ENCODE measurements at places on chromosomes 2 and 18.
A peak's percentile ranks its signal among the peaks of the same experiment; 100 is the strongest.

DNA sequence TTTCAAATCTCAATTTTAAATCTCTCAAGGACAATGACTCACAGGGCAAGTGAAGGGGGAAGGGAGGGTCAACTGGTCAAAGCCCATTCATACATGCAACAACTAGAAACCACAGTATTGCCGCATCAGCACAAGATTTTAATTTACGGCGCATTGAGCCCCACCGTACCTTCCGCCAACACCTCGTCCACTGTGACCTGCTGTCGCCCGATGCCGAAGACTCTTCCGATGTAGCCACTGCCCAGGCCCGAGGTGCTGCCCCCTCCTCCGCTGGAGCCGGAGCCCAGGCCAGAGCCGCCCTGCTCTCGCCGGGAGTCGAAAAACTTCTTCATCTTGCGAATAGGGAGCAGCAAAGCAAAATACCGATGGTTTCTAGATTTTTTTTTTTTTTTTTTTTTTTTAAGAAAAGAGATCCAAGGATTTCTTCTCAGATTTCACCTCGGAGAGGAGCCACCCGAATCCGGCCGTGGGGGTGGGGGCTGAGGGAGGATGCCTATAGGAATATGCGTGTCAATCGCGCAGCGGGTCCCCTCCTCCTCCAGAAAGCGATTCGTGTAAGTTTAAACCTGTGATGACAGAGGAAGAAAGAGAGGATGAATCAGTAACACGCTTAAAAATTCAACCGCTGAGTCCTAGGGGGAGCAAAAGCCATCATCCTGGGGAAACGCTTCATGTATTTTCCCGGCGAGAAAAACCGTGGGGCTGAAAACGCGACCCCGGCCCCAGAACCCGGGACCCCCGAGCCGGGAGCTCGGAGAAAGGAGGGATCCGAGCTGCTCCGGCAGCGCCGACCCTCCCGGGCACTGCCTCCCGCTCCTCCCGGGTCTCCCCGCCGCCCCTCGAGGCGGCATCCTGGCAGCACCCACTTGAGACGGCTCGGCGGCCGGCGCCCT, 584 bp downstream of the AAK1 start:
- DNase-seq, result peak; percentile 63

- DNase-seq, result no peak
Measured at GRCh38 chr18:62033756-62034155, 140.9 kb upstream of the RNF152 start.

DNA sequence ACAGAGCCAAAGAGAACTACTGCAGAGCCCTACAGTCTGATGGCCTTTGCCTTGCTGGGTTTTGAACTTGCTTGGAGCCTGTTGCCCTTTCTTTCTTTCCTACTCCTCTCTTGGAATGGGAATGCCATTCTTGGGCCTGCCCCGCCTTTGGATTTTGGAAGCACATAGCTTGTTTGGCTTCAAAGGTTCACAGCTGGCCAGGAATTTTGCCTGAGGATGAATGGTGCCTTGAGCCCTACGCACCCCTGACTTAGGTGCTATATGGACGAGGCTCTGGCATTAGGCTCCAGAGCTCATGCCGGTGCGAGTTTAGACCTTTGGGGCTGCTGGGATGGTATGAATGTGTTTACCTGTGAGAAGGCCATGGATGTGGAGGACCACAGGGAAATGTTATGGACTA, 663.3 kb upstream of the HS6ST1 start:
- DNase-seq, result no peak

DNA sequence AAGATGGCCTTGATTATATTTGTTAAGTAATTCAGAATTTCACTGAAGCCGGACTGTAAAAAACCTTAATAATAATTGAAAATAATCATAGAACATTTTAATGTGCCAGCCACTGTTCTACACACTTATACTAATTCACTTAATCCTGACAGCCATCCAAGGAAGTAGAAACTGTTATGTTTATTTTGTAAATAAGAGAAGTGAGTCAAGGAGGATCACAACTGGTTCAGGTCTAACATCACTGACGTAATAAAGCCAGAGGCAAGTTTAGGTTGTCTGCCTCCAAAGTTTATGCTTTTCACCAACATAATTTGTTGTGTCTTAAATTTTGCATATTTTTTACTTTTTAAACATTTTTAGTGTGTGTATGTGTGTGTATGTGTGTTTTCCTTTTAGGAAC, 436.1 kb downstream of the LRRTM4 start:
- no peak for DNase-seq

DNA sequence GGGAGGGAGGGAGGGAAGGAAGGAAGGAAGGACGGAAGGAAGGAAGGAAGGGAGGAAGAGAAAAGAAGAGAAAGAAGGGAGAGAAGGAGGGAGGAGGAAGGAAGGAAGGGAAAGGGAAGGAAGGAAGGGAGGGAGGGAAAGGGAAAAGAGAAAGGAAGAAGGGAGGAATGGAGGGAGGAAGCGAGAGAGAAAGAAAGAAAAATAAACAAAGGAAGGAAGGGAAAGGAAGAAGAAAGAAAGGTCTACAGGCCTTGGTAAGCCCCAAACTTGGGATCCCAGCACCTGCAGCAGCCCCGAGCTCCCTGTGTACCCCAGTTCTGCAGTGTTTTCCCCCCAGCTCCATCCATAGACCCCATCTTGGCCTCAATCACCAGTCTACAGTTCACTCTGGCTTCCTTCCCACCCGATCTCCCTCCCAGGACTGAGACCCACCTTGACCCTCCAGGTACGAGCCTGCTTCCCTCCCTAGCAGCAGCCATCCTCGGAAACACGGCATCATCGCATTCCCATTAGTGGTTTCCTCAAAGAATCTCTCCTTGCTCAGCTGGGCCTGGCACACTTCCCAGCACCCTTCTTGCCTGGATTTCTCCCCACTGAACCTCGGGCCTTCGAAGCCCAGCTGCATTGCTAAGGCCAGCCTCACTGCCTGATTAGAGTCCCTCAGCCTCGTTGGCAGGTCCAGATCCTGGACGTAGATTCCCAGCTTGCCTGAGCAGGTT, 46.1 kb upstream of the SH3BP4 start:
- DNase-seq, result no peak

DNA sequence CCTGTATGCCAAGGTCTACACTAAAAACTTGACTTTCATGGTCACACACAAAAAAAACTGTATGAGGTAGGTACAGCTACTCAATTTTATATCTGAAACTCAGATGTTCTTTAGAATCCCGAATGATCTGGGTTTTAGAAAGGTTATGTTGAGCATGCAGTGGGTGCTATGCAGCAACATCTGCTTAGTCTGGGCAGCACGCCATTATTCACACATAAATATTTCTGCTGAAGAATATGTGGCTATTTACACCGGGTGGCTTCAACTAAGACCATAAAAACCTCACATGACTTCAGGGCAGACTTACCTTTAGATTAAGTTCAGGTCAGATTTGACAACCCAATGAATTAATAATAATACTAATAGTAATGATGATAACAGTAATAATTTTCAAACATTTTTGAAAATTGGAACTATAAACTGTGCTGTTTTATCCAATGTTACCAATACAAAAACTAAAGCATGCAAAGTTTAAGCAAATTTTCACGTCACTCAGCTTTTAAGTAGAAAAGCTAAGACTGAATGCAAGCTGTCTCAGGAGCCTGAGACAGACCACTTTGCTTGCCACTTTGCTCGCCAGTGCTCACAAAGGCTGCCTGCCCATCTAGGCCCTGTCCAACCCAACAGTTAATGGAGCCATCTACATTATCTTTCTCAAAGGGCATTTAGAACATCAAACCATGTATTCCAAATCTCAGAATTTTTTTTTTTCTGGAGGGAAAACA, 292.0 kb downstream of the CNTNAP5 start:
- no peak for DNase-seq

DNA sequence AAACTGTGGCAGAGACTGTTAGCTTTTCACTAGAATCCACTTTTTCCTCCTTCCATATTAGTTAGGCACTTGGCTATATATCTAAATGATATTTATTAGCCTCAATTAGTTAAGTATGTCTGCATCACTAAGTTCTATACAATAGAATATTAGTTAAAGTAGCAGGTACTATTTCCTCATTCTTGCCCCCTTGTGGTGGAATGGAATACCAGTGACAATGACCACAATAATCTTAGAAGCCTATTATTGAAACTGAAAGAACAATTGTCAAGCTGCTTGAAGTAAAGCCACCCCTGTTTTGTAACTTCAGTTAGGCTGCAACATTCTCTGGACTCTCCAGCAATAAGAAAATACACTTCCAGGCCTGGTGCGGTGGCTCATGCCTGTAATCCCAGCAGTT, 476.3 kb upstream of the VWC2L start:
- no peak for DNase-seq

- DNase-seq, result no peak
Measured at GRCh38 chr2:18369760-18370159, 190.7 kb downstream of the RDH14 start.

GRCh38 chr2:54047091-54047490, 68.3 kb upstream of the ACYP2 start:
- DNase-seq, result no peak

DNA sequence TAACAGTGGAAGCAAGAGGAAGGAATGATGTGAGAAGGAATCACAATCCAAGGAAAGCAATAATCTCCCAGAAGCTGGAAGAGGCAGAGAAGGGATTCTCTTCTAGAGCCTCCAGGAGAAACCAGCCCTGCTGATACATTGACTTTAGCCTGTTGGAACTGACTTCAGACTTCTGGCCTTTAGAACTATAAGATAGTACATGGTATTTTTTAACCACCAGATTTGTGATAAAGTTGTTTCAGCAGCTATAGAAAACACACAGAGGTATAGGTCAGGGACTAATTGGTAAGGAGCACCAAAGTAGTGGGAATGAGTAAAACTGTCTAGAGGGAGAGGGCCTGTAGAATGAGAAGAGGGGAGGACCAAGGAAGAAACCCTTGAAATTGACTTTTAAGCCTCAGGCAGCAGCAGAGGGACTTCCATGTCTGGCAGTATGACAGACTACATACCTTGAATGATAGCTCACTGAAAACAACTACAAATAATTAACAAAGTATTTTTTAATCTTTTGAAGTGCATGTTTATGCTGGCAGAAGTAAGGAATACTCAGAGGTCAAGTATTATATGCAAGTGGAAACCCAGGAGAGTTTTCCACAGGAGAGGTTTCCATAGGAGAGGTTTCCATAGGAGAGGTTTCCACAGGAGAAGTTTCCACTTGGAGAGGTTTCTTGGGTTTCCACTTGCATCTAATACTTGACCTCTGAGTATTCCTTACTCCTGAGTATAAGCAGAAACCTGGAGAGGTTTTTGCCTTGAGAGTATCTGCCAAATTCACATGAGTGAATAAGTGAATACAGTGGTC, 33.8 kb upstream of the TMEM17 start:
- no peak for DNase-seq

GRCh38 chr2:167592441-167592840, 655.0 kb downstream of the STK39 start:
- no peak for DNase-seq

DNA sequence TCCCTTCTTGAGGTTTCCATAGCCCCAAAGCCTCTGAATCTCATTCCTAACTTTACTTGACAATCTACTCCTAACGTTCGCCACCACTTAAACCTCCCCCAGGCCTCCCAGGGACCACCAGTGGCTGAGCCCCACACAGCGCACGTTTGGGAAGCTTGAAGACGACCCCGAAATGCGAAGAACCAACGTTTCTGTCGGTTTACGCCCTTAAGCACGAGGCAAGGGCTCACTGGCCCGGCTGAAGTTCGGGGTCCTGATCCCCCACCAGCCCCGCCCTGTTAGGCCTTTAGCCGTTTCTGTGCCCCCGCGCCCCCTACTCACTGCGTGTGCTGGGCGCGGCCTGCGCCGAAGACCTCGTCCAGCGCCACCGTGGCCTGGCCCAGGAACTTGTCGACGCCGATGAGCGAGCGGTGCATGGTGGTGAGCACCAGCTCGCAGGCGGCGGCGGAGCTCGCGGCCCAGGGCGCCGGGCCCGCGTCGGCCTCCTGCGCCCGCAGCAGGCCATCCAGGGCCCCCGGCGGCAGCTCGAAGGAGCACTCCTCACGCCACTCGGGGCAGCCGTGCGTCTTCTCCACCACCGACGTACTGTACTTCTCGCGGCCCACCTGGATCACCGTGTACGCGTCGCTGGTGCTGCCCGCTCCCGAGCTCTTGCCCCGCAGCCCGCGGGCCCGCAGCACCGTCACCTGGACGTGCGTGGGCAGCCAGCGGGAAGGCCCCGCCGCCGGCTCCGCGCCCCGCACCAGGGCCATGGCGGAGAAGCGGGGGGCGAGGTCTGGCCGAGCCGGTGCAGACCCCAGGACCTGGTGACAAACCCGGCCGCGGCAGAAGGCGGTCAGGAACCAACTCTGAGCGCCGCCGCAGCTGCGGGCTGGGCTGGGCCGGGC, 479 bp downstream of the RAB11FIP5 start:
- DNase-seq, result peak; percentile 6

DNA sequence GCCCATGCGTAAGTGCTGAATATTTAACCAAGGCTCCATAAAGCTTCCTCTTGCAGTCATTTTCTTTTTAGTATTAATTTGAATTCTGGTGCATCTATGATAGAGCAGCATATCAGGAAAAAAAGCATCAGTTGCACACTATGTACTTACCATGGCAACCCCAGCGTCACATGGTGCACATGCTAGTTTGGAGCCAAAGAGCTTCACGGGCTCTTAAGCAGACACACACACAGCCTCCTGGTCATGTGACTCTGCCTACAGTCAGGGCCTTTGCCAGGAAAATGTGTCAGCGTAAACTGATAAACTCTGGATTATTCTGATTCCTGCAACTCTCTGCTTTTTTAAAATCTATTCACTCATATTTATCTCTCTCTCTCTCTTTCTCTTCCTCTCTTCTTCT, 30.2 kb downstream of the NYAP2 start:
- no peak for DNase-seq

GRCh38 chr2:237956402-237956736, 10.4 kb upstream of the UBE2F start:
- no peak for DNase-seq

- no peak for DNase-seq
Measured at GRCh38 chr18:31643003-31643402, 41.4 kb downstream of the B4GALT6 start.

DNA sequence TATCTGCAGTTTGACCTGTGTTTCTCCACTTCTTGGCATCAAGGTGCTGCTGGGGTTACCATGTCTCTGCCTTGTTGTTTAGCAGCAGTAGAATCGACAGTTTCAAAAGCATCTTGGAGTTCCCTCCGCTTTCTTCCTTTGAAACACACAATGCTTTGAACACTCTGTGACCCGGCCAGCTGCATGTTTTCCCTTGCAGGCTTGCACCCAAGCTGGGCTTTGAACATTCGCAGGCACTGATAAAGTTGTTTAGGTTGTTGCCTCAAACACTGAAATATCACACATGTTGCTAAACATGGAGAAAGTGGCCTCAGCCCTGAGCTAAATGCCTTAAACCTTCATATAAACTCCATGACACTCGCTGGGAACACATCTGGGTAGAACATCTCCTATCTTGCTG, 251.7 kb downstream of the TSN start:
- no peak for DNase-seq
